ENCODE measurements at places on chromosomes 4 and X.

GRCh38 chrX:153649915-153650782 is 3.1 kb downstream of the DUSP9 start:
- DNase-seq, result no peak

- no peak for DNase-seq
Observed at GRCh38 chr4:125985856-125986255, 671.1 kb downstream of the FAT4 start.

GRCh38 chrX:37781814-37782213 is 2.0 kb downstream of the CYBB start:
- no peak for DNase-seq

GRCh38 chrX:101411984-101412383 is 4.0 kb downstream of the HNRNPH2 start:
- no peak for DNase-seq

DNA sequence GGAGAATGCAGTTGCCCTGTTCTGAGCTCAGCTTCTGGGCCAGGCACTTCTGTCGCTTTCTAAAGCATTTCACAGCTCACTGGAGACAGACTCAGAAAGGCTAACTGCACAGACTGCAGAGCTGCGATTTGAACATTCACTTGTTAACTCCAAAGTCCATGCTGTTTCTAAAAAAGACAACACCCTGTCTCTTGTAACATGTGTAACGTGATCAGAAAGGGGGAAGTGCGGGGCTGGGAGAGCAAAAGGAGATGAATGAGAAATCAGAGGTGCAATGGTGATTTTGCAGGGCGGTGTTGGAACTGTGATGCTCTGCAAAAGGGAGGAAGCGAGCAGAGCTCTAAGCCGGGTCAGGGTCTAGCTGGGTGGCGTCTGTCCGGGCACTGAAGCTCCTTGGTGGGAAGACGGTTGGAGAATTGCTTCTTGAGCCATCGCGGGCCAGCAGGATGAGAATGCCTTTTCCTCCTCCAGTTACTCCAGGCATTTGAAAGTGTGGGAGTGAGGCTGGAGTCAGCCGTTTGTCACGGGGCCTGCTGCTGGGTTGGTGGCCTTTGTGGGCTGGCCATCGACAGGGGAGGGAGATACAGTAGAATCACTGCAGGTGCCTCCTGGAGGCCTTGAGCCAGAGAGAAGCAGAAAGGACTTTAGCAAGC is 20.3 kb downstream of the TBC1D14 start:
- no peak for DNase-seq

GRCh38 chrX:133989490-133989889 is 4.1 kb upstream of the GPC3 start:
- no peak for DNase-seq

- no peak for DNase-seq
Observed at GRCh38 chr4:1807332-1807777, 14.3 kb downstream of the FGFR3 start.

- no peak for DNase-seq
Observed at GRCh38 chrX:133053861-133054598, 42.9 kb downstream of the USP26 start.

DNA sequence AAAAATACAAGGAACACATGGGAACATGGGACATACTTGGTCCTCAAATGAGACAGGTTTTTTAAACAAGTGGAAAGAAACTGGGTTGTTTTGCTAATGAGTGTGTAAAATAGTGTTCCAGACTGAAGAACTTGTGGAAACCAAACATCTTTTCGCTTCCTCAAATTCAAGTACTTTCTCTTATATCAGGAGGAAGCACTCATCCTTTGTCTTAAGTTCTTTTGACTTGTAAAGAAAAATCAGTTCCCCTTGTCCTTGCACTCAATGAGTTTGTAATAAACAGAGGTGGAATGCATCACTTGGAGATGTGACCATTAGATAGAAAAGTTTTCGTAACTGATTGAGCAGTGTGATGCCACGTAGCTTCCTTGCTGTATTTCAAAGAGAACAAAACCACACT is 101.1 kb downstream of the PHOX2B start:
- no peak for DNase-seq

DNA sequence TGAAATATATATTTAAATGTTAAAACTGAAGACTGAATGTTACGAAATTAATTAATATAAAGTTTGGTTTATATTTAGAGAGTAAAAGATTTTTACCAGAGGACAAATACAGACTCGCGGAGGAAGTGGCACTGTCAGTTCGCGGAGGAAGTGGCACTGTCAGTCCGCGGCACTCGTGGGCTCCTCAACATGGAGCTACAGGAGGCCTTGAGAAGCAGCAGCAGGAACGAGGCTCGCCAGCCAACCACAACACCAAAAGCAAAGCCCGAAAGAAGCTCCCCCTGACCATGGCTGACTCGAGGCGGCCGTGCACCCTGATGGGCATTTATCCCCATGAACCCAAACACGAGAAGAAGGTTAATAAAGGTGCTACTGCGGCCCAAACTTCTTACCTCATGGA is 125.3 kb upstream of the PABPC4L start:
- no peak for DNase-seq

DNA sequence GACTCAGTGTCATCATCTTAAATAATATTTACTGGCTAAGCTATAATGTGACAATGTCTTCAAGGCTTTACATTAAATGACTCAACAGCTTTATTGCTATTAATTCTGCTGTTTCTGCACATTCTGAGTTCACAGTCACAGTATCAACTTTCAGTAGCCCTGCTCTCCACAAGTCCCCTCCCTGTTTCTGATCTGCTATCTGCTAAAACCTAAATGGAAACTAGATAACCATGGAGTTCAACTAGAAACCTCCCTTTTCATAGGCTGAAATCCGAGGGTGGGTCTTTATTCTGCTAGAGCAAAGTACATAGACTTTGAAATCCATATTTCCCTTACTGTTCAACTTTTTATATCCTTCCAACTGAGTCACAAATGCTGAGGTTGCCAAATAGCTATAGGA is 5.4 kb upstream of the ACE2 start:
- DNase-seq, result no peak

GRCh38 chr4:25892796-25893195 is 21.2 kb upstream of the SMIM20 start:
- no peak for DNase-seq

DNA sequence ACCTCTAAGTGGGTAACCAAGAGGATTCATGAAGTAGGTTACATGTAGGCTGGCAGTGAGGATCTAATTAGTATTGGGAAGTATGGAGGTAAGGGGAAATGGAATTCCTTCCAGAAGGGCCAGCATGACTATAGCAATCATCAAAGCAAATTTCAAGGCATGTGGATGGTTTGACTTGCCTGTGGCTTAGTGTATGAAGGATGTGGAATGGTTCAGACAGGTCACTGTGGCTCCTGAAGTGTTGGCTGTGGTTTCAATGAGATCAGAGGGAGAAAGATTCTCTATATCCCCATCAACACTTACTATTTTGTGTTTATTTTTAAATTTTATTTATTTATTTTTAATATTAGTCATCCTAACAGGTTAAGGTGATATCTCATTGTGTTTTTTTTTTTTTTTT is 121.6 kb upstream of the TBC1D9 start:
- no peak for DNase-seq

DNA sequence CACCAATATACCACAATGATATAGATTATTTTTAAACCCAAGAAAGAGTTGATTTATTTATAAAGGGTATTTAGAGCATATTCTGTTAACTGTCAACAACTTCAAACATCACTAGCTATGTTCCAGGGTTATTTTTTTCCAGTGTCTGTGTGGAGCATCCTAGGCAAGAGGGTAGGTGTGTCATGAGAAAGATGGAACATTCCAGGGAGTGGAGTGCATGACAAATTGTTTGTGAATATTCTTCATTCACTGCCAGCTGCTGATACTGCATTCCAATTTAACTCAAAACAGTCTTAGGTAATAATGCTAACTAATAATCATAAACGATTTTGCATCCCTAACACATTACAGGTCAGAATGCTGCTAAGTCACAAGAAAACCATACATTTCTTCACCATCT is 148.7 kb upstream of the RASGEF1B start:
- no peak for DNase-seq

GRCh38 chr4:41653523-41653922 is 95.0 kb downstream of the PHOX2B start:
- DNase-seq, result no peak

- DNase-seq, result no peak
Observed at GRCh38 chr4:1396806-1397455, 9.3 kb downstream of the NKX1-1 start.

DNA sequence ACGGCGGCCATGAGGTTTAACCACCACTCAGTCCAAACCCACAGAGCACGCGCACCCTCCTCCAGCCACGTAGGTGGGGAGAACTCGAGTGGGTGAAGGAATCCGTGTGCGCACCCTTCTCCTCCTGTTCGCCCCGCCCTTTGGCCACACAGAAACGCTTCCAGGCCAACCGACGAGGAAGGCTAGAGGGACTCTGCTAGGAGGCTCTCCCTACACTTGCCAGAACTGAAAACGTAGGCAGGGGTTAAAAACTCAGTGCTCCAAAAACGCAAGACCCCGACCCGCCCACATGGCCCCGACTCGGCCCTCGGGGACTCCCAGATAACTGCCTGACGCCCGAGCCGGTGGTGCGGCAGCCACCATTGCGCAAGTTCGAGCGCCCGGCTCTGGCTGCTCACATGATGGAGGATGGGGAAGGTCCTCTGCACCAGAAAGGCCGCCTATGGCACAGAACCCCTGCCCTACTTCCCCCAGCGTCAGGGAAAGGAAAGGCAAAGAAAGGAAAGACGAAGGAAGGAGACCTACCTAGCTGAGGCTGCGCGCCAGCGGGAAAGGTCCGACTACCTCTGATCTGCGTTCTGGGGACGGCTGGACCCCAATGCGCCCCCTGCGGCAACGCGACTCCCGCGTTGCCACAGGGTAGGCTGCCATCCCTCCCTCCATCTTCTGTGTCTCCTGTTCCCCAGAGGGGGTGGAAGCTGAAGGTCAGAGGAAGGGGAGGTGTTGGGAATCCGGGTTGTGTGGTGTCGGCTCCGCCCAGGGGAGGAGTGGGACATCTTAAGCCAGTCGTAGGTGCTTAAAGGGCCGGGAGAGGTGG is 201.9 kb upstream of the AGTR2 start:
- DNase-seq, result no peak

DNA sequence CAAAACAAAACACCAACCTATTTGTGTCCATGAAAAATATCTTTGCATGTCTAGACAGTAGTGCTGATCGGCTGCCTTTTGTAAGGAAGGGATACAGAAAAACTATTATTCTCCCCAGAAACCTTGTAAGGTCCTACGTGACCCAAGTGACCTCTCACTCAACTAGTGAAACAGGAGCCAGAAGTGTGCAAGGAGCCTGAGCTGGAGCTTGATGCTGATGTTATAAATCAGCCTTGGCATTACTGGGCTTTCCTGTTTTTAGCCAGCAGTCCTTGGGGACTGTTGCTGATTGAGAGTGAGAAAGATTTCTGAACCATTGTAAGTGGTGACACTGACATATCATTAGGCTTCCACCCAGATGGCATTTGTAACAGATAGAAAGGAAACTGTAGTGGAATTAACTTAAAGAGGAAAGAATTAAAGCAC is 100.8 kb upstream of the LIMCH1 start:
- no peak for DNase-seq

- no peak for DNase-seq
Observed at GRCh38 chr4:179595671-179596410, 2153.6 kb upstream of the AGA start.

- DNase-seq, result no peak
Observed at GRCh38 chr4:181503687-181504390, 739.4 kb upstream of the TENM3 start.

GRCh38 chr4:1047976-1048772 is 36.7 kb downstream of the FGFRL1 start:
- DNase-seq, result no peak
